ENCODE measurements at places on chromosomes 2 and 18.

GRCh38 chr2:181411105-181411849 is 45.9 kb upstream of the ITGA4 start:
- DNase-seq, result peak; percentile 90

- DNase-seq, result no peak
Observed at GRCh38 chr2:9742601-9743000, 100.7 kb upstream of the TAF1B start.

- peak; percentile 9 for DNase-seq
Observed at GRCh38 chr2:69169655-69170389, 156.8 kb downstream of the ANTXR1 start.

GRCh38 chr2:40130251-40130994 is 321.5 kb downstream of the SLC8A1 start:
- DNase-seq, result no peak

- no peak for DNase-seq
Observed at GRCh38 chr2:60980071-60980815, 37.3 kb upstream of the PEX13 start.

GRCh38 chr2:159635006-159635789 is 18.9 kb upstream of the BAZ2B start:
- DNase-seq, result no peak

GRCh38 chr2:229917793-229918192 is 4.0 kb downstream of the TRIP12 start:
- no peak for DNase-seq

- peak; percentile 65 for DNase-seq
Observed at GRCh38 chr2:219230059-219230540, 494 bp downstream of the ANKZF1 start.

DNA sequence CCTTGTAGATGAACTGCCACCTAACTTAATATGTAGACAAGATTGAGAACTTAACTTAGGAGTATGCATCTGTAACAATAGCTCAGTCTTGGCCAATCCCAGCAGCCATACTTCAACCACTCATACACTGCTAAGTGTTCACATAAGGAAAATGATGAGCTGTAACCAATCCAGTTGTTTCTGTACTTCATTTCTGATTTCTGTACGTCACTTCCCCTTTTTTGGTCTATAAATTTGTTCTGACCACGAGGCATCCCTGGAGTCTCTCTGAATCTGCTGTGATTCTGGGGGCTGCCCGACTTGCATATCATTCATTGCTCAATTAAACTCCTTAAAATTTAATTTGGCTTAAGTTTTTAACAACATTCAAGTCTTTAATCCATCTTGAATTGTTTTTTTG is 6.4 kb downstream of the SH3YL1 start:
- peak; percentile 21 for DNase-seq

- no peak for DNase-seq
Observed at GRCh38 chr18:2480536-2480935, 90.8 kb downstream of the METTL4 start.

- DNase-seq, result no peak
Observed at GRCh38 chr2:223100061-223100511, 48.1 kb downstream of the KCNE4 start.

DNA sequence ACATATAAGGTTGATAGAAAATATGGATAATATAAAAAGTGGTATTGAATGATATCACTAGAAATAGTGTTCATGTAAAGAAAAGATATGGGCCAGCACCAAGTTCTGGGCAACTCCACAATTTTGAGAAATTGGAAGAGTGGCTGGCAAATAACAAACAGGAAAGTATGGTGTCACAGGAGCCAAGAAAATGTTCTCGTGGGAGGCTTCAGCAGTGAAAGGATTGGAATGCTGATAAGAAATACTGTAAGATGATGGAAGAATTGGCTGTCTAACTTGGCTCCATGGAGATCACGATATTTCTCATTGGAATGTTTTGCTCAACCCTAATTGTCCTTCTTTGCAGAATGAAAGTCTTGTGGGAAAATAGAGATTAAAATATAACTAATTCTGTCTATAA is 856.8 kb downstream of the DPP10 start:
- DNase-seq, result no peak

All from NAMALWA (cell line).